ENCODE measurements at places on chromosomes 3 and 15. TPM values are rescaled to one million over a fixed set of nuclear protein-coding genes. Genes with fewer than 3 reads are reported as not detected.

GRCh38 chr3:193564012-193564411 is 9.3 kb upstream of the ATP13A4 start:
- DNase-seq: no peak

Gene HGD
- total RNA-seq: not detected

DNA sequence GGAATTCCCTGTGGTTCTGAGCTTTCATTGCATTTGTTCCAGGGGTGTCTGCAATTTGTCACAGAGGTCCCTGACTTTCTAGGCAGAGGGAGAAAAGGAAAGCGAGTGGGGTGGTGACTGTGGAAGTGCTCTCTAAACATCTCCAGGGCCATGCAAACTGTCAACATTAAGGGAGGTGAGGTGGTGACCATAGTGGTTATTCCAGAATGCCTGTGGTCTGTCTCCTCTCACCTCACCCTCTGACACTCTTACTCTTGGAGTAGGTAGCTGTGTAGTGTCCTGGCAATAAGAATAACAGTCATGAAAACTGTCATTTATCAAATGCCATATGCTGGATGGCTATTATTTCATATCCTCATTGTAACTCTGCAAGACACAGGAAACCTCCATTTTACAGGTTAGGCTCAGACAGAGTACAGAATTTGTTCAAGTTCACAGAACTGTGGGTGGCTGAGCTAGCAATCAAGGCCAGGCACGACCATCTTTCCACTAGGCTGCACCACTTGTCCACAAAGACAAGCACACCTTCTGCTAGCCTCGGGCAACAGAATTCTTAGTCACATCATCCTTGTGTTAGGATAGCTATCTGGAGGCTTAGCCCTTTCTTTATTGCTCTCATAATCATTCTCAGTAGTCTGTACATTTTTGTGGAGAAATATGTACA is 179.4 kb downstream of the CD47 start:
- no peak for DNase-seq

DNA sequence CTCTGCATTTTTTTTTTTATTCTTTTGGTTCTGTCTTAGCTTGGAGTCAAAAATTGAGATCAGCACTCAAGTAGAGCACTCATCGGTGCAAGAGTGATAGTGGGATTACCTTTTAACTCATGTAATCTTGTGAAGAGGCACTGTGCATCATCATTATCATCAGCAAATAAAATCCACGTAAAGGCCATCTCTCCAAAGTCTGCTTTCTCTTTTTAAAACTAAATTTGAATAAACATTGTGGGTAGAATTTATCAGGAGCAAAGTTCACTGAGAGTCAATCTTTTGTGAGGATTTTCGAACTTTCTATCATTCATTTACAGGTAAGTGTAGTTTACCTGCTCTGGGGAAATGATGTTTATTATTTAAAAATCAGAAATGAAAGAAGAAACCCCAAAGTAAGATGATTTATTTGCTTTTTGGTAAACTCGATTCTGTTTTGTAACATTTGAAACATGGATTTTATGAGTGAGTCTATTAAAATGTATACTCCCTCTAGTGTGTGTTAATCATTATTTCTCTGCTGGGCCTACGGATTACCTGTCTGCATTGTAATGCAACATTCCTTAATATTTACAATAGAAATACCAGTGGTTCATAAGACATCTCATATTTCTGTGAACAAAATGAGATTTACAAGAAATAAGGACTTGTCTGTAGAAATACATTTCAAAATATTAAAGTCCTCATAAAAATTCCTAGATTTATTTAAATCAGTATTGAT is 327.7 kb upstream of the NAALADL2 start:
- DNase-seq: no peak

Gene GPR149
- not detected for total RNA-seq

- no peak for DNase-seq
Measured at GRCh38 chr3:151316267-151316991, at the start of gene GPR87. Gene GPR87 (minus strand): TSS chr3:151316820. CDS start chr3:151300100, 16,720 bp downstream.

Gene GNAT1
- not detected for total RNA-seq

GRCh38 chr15:56232058-56232457 is 11.6 kb downstream of the RFX7 start:
- no peak for DNase-seq

GRCh38 chr3:5160940-5161858 is 26.3 kb upstream of the EDEM1 start:
- DNase-seq: no peak

DNA sequence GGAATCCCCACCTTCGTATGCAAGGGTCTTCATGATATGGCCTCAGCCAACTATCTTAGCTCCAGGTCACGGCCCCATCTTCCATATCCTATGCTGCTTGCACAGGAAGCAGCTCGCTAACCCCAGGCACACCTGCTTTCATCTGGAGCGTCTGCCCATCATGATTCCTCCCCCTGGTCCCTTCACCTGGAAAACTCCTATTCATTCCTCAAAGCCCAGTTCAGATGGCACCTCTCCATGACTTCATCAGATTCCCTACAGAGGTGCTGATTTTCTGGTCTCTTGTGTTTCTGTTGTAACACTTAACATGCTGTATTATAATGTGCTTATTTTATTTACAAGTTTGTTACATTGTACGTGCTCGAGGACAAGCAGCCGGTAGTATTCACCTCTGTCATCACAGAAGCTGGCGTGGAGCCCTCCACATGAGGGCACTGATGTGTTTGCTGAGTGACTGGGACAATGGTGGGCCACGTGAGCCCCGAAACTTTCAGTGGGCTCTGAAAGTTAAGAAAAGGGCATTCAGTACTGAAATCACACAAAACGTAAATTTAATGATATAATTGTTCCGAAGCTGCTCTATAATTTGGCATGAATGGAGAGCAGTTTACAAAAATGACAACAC is 16.2 kb downstream of the MUC20 start:
- DNase-seq: no peak

Gene MESP2
- 1.1 TPM for total RNA-seq

Gene ALG1L2
- total RNA-seq: not detected

DNA sequence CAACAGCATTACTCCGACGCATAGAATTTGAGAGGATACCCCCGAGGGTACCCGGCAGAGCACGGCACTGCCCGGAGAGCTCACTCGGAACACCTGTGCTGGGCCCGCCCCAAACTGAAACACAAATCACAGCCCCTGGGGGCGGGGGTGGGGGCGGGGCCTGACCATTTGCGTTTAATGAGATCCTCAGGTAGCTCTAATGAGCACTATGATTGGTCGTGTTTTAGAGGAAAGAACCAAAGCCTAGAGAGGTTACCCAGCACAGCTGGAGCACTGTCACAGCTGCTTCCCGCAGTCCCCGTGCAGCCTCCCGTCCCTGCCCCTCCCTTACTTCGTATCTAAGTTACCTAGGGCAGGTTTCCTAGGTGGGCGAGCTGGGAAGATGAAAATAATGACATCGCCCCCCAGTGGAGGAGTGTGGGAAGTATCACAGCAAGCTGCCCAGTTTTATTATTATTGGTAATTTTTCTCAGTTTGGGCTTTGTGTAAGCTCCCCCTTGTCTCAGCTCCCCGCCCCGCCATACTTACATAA is 187.1 kb downstream of the PDE8A start:
- DNase-seq: no peak

Gene KCNMB3
- 0.19 TPM for total RNA-seq

Gene TMEM207
- total RNA-seq: not detected

Gene GALNT15
- total RNA-seq: 133 TPM

GRCh38 chr3:63896332-63897030 is 15.7 kb downstream of the SCAANT1 start:
- DNase-seq: no peak

DNA sequence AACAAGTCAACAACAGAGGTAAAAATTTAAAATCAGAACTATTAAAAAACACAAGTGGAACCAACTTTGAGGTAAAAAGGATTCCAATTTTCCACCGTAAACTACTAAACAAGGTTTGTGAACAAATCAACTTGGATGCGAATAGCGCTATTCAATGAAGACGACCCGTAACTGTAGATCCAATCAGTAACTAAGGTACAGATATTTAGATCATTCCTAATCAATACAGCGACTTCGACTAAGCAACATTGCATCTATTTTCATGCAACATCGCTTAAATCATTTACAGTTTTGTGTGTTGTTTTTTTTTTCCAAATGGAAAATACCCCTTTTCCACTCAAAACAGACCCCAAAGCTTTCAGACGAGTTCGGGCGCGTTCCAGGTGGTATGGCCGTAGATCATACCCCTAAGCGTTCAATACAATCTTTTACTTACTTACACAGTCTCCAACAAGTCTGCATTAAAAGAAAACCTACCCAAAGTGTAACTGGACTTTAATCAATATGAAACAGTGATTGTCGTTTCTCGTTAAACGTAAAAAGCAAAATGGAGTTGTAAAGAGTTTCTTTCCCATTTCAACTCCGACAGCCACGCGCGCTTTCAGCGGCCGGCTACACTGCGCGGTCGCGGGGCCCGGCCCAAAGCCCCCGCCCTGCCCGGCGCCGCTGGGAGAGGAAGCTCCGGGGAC is 786 bp downstream of the RHOA start:
- DNase-seq: peak; percentile 90
